ENCODE measurements at places on chromosomes 1 and 21.

GRCh38 chr21:28953247-28953646, 39.4 kb downstream of the LTN1 start:
- DNase-seq: no peak

DNA sequence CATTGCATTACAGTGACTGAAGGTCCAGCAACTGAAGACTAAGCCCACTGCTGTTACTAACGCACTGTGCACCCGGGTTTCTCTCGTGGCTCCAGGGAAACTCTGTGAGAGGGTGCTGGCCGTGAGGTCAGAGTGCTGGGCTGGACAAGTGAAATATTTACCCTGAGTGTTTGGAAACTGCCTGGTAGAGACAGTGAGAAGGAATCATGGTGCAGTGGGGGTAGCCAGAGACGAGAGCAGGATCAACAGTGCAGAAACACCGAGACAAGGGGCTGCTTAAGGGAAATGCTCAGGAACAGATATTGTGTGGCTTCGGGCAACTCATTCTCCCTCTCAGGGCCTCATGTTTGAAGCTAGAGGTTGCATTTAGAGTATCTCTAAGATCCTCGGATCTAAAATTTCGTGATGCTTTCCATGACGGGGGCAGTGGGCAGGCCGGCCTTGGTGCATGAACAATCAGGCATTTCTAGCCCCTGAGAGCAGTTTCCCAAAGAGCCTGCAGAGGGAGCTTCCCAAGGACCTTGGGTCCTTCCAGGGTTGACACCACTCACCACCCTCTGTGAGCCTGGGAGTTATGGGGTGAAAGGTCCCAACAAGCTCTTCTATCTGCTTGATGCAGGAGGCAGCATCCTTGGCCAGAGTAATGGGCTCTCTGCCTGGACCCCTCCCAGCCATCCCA, 9.7 kb downstream of the CD2 start:
- DNase-seq: no peak

GRCh38 chr1:62800825-62801306, 16.9 kb downstream of the ATG4C start:
- DNase-seq: no peak

GRCh38 chr1:209207126-209207700, 376.3 kb upstream of the CAMK1G start:
- no peak for DNase-seq

DNA sequence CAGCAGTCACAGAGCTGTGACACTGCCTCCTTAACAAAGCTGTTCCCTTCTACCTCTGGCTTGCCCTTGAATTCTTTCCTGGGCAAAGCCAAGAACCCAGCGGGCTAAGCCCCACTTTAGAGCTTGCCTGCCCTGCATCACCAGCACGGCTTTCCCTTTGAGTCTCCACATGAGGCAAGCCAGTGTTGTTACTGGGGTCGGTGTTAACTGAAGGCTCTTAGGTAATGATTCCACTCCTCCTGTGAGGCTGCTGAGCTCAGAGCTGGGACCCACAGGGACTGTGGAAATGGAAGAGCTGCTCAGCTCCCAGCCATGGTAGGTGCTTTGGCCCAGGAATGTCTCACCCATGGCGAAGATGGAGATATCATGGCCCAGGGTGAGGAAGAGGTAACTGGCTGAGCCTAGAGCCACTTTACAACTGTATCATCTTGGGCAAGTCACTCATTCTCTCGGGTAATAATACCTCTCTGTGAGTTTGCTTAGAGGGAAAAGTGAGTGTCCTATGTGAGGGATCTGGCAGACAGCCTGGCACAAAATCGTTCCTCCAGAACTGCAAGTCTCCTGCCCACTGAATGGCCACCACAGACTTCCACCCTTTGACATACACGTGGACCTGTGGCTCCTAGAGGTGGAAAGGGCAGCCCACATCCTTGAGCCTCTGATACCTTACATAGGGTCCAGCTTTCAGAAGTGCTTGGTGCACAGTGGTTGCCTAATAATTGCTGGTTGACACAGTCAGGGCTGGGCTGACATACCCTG, 654.1 kb downstream of the PTPRU start:
- DNase-seq: no peak

- DNase-seq: no peak
Observed at GRCh38 chr1:59693406-59693805, 121.3 kb upstream of the HOOK1 start.

- no peak for DNase-seq
Observed at GRCh38 chr1:76121850-76122249, 47.3 kb downstream of the ST6GALNAC3 start.

DNA sequence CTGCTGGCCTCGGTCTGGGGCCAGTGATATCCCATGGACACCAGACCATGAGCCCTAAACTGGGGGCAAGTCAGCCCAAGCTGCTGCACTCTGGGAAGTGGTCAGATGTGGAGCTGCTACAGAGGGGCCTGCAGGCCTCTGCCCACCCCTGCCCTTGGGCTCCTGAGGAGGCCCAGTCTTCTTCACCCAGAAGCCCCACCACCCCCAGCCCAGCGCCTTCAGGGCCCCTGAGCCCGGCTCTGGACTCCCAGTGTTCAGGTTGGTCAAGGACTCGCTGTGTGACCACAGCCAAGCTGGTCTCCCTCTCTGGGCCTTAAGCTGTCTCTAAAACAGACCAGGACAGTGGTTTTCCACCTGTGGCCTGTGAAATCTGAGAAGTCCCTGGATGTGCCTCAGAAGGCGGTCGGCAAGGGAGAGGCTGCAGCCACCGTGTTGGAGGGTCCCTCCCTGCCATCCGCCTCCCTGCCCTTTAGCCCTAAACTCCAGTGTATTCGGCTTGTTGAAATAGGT, 79.7 kb upstream of the TMEM51 start:
- DNase-seq: no peak

- DNase-seq: no peak
Observed at GRCh38 chr1:28322194-28322593, 6.6 kb upstream of the MED18 start.

- DNase-seq: no peak
Observed at GRCh38 chr1:68745011-68745410, 248.1 kb upstream of the DEPDC1 start.

DNA sequence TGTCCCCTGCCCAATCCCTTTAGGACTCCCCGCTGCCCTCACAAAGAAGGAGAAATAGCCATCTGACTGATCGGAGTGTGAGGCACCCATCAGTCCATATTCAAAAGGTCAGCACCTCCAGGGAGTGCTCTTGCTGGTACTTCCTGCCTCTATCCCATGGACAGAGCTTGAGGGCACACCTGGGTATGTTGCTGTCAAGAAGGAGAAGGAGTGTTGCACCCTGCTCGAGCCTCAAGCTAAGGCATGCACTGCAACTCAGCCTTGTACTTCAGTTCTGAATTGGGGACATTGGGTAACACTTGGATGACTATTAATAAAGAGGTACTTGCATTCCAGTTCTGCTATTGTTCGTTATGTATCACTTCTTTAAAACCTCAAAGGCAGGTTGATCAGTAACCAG, 190.3 kb upstream of the ZC3H12A start:
- DNase-seq: no peak

DNA sequence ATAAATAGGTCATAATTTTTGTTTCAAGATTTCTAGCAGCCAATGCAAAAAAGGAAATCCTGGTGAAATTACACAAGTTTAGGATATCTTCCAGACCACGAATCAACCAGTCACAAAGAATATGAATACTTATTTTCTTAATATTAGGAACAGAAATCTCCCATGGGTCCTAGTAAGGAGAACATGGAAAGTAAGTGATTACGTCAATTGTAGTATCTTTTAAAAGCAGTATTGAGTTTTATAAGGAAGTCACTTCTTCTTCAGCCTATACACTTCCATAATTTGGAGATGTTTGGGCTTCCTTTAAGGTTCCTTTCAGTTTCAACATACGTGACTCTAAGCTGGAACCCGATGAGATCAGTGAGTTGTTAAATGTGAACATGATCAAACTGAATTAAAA, 534.5 kb downstream of the USP25 start:
- DNase-seq: no peak

DNA sequence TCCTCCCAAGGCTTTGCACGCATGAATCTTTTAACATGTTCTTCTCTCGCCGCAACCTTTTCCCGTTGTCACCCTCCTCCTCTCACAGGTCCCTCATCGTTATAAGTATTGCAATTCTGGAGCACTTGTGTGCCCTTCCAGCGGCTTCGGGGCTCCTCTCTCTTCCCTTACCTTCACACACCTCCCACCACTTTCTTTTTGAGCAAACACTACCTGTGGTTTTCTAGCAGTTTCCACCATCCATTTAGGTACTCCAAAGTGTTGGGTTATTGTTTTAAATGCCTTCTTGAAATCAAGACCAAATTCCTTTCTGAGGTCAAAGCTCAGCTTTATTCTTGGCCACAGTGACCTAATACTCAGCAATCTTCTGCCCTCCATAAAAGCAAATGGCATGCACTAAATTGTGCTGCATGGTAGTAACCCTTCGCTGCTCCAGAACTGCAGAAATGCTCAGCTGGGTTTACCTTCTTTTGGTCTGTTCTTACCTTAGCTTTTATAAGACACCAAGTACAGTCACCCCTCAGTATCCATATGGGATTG, 472.4 kb downstream of the SETD4 start:
- no peak for DNase-seq

Data from caudate nucleus (tissue), 63 donors.